Neural progenitor cell (in vitro differentiated cells): ENCODE measurements at places on chromosomes 13 and 19. TPM values are rescaled to one million over a fixed set of nuclear protein-coding genes. Genes with fewer than 3 reads are reported as not detected.

The PRTN3 gene
- 0.28 TPM in 1 of 2 replicates, not detected in the other for total RNA-seq

The ANKLE1 gene
- total RNA-seq = 2.3 and 3.3 TPM in 2 replicates

DNA sequence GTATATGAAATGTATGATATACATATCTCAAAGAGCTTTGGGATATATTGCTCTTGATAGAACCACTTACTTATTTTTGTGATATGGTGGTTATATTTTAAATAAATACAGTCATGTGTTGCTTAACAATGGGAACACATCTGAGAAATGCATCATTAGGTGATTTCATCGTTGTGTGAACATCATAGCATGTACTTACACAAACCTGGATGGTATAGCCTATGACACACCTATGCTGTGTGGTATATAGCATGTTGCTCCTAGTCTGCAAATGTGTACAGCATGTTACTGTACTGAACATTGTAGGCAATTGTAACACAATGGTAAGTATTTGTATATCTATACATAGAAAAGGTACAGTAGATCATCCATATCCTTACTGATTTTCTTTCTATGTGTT, 7.7 kb downstream of the RB1 start:
- DNase-seq = no peak

GRCh38 chr13:73940098-73940497, 194.1 kb downstream of the KLF12 start:
- no peak for DNase-seq

The STOML3 gene
- total RNA-seq = 0.21 and 0.28 TPM in 2 replicates

The ADAMTS10 gene
- 5.8 and 7.9 TPM in 2 replicates for total RNA-seq

DNA sequence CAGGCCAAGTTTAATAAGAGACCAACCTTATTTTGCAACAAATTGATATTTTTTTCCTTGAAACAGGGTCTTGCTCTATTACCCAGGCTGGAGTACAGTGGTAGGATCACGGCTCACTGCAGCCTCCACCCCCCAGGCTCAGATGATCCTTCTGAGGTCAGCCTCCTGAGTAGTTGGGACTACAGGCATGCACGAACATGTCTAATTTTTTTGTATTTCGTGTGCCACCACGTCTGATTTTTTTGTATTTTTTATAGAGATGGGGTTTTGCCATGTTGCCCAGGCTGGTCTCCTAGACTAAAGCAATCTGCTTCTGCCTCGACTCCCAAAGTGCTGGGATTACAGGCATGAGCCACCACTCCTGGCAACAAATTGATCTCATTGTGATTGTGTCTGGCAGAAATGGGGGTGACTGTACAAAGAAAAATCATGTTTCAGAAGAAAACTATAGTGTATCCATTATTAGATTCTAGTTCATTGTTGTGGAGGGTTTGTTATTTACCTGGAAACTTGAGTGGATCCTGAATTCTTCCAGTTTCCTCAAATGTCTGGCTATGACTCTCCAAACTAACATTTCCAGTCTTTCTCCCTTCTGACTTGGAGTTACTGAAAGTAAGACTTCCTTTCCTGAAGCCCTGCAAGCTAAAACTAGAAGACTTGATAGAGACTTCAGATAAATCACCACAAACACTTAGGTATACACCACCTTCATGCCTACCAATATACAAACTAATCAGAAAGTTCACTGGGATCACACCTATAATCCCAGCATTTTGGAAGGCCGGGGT, 17.3 kb upstream of the AKT2 start:
- DNase-seq = no peak

DNA sequence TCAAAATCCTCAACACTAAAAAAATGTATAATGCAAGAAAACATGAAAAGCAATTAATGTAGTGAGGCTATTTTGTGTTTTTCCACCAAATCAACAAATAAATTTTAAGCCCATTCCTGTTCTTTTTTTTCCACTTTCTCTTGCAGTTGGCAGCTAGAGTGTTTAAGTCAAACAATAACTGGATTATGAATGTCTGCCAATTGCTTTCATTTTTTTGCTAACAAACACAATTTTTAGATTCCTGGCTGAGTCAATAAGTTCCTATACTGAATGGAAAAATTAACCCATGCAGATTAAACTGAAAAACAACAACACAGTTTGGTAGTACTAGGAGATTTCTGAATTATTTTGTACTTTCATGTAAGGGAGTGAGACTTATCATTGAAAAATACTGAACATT, 232.4 kb downstream of the SLITRK5 start:
- DNase-seq = no peak
